Omental fat pad (tissue), 4 donors: ENCODE measurements at places on chromosomes 2 and 18. TPM values are rescaled to one million over a fixed set of nuclear protein-coding genes. Genes with fewer than 3 reads are reported as not detected.
A peak's percentile ranks its signal among the peaks of the same experiment; 100 is the strongest.

- DNase-seq: no peak
Observed at GRCh38 chr2:85542777-85543176, 3.8 kb downstream of the MAT2A start.

DNA sequence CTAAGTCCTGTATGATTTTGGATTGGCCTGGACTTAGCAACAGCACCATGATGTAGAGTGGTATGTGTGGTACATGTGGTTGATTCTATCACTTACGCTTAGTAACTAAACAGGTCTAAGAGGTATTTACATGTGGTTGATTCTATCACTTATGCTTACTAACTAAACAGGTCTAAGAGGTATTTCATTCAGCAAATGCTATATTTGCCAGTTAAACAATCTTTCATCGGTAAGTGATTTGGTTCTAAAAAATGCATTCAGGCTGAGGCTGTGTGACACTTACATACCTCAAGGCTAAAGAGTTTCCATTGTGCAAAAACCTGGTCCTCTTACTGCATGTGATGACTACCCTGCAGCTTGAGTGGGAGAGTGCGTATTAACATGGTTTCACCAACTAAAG, 13.1 kb downstream of the EIF4E2 start:
- DNase-seq: no peak

DNA sequence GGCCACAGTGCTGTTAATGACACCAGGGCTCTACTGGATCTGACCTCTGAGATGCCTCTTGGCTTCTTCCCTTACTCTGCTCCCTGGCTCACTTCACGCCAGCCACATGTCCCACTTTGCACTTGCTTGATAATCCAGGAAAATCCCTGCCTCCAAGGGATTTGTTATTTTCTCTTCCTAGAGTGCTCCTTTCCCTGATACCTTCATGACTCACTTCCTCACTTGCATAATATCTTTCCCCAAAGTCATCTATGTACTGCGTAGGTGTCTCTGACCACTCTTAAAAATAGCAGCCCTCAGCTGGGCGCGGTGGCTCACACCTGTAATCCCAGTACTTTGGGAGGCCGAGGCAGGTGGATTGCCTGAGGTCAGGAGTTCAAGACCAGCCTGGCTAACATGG, 572.3 kb downstream of the PLCL1 start:
- DNase-seq: no peak

DNA sequence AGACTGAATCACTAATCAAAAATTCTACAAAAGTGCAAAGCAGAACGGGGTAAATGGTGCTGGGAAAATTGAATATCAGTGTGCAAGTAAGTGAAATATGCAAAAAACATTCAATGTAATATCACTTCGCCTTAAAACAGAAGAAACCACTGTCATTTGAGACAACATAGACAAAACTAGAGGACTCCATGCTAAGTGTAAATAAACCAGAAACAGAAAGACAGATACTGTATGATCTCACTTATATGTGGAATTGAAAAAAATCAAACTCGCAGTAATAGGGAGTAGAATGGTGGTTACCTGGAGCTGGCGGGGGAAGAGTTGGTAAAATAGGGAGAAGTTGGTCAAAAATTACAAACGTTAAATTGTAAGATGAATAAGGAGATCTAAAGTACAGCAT, 1420.0 kb upstream of the CDH2 start:
- no peak for DNase-seq

GRCh38 chr2:202178346-202178958, 59.9 kb downstream of the SUMO1 start:
- peak; percentile 39 for DNase-seq

DNA sequence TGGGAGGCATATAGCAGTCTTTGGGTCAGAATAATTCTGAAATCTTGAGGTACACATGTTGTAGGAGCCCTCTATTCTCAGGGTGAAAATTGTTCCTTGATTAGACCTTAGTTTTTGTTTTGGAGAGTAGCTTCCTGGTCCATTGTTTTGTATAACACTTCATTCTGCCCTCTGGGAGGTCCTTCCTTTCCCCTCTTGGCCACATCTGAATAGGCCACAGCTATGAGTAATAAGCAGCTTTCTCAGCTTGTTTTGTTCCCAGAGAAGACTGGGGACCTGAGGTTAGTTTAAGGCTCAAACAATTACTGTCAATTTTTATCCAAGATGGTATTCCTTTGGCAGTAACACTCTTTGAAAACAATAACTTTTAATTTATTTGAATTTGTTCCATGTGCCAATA, 72.6 kb upstream of the NOL4 start:
- DNase-seq: no peak

DNA sequence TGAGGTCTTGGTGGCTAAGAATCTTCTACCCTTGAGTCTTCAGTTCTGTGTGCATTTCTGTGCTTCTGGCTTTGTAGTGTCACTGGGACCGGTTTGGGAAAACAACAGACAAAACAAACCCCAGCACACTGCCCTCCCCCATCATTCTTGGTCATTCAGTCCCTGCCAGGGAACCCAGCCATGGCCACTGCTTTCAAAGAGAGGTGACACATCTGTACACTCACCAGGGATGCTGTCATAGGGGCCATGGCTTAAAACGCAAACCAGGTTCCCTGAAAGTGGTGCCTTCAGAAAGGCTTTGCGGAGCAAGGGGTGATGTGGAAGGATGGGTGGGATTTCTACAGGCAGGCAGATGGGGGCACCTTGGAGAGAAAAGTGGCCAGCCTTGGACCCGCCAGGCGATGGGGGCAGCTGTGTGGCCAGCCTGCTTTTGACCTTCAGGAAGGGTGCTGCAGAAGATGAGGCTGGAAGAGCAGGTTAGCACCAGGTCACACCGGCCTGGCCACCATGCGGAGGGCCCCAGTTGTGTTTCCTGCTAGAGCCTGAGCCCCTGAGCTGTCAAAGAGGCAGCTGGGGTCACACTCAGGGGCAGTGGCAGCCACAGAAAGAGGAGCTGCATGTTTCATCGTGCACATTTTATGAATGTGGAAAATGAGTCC, 101.3 kb downstream of the INHBB start:
- no peak for DNase-seq

DNA sequence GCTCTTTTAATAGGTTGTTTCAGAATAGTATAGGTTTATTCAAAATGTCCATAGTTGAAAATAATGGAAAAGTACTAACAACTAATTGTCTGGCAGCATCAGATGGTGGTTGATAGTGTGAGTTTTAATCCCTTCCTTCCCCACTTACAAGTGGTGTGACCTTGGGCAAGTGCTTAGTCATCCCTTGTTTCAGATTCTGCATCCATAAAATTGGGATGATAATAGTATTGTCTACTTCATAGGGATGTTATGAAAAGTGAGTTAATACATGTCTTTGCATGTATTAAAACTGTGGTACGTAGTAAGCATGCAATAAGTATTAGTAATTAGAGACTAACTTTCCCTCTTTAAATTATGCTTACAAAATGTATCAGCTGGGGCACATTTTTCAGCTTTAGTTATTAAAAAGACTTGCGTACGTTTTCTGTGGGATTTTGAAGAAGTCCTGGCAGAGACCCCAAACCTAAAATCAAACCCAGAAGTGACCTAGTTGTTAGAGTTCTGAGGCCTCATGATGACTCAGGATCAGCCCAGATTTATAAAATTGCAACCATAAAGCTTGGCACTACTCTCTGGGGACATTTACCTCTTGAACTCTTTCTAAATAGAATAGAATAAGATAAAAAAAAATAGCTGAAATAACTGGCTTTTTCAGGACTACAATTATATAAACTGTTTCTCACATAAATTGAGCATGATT, 8.6 kb downstream of the ITGA4 start:
- DNase-seq: no peak

DNA sequence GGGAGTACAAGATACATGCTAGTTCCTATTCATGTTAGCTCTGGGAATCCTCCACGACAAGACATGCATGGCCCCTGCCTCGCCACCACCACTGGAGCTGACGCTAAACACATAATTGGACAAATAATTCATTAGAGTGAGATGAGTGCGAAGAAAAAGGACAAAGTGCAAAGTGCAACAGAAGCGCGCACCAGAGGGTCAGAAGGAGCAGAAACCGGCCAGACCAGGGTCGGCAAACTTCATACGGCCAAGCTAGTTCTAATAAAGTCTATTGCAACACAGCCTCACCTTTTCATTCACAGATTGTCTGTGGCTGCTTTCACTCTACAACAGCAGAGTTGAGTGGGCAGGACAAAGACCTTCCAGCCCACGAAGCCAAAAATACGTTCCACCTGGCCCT, 266.1 kb upstream of the KLHL29 start:
- DNase-seq: no peak

DNA sequence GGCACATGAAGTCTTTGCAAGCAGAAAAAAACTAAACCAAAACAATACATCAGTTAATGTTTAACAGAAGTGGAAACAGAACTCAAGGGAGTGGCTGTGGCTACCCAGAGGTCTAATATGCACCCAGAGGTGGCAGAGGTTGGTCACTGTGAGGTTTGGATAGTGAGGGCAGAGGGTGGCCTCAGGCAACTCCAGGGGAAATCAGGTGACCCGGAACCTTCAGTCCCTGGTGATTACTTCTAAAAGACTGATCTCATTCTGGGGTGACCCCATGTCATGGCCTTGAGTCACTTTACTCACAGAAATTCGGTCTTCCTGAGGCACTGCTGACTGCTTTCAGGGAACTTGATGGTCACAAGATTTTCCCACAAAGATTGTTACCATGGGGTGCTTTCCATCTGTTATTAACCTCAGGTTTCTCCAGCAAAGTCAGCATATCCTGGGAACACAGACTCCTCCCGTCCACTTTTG, 99.4 kb downstream of the TMEM17 start:
- DNase-seq: no peak

- DNase-seq: no peak
Observed at GRCh38 chr2:10579876-10580514, 109.8 kb downstream of the NOL10 start.

- DNase-seq: no peak
Observed at GRCh38 chr18:74063023-74063422, 84.6 kb downstream of the FBXO15 start.

GRCh38 chr2:172038604-172039003, 38.9 kb downstream of the METAP1D start:
- no peak for DNase-seq

DNA sequence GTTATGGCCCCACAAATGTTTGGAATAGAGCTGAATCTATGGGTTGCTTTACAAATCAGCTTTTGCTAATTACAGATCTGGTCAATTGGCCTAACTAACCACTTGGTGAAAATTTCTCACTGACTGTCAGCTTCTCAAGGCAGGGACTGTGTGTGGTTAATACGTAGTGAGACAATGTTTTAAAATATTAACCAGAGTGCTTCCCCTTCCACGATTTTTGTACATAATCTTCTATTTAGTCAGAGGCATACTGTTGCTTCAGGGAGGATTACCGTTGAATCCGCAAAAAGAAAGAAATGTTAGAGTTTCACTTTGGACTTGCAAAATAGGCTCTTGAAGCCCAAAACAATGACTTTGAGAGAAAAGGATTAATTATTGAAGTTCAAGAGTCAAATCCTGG, 14.9 kb upstream of the KCNS3 start:
- DNase-seq: no peak

- DNase-seq: no peak
Observed at GRCh38 chr2:173130496-173131465, 55.1 kb downstream of the MAP3K20 start.

GRCh38 chr2:9800975-9801726, 42.1 kb upstream of the TAF1B start:
- peak; percentile 51 for DNase-seq

DNA sequence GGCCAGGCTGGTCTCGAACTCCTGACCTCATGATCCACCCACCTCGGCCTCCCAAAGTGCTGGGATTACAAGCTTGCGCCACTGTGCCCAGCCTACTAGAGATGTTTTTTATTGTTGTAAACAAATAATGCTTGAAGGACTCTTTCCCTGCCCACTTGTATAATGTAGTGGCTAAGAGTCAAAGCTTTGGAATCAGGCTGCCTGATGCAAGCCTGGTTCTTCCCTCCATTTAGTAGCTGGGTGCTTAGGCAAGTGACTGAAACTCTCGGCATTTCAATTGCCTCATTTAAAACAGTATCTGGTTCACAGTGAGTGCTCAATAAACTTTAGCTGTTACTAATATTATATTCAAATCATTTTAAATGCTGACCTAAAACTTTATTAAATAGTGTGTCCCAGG, 264.0 kb upstream of the FBXO11 start:
- DNase-seq: no peak

CRYBA2 gene
- not detected for total RNA-seq

EFEMP1 gene
- 225 TPM for total RNA-seq

TNFAIP6 gene
- 15.4 TPM for total RNA-seq

FOSL2 gene
- total RNA-seq: 350 TPM

VWC2L gene
- not detected for total RNA-seq

NCKAP5 gene
- 0.88 TPM for total RNA-seq

TBR1 gene
- total RNA-seq: 0.09 TPM

VSNL1 gene
- not detected for total RNA-seq

HES6 gene
- total RNA-seq: 5.3 TPM
